Activated naive CD4-positive, alpha-beta T cell treated with Interleukin-2 at 50 U/mL for 16 hours (primary cell): ENCODE measurements at places on chromosomes 3 and 15.

GRCh38 chr15:35669432-35670045 lies 123.6 kb upstream of the DPH6 start:
- no peak for DNase-seq

GRCh38 chr15:74383695-74384565 lies 16.5 kb upstream of the CYP11A1 start:
- peak; percentile 62 for DNase-seq

GRCh38 chr3:130826516-130827182 lies 67.2 kb upstream of the ATP2C1 start:
- DNase-seq = no peak

- DNase-seq = no peak
Observed at GRCh38 chr3:190305406-190305805, 16.8 kb downstream of the CLDN1 start.

- DNase-seq = no peak
Observed at GRCh38 chr3:23806534-23807423, 1.0 kb downstream of the UBE2E1 start.

GRCh38 chr3:15055019-15055557 lies 10.0 kb downstream of the MRPS25 start:
- peak; percentile 79 for DNase-seq

DNA sequence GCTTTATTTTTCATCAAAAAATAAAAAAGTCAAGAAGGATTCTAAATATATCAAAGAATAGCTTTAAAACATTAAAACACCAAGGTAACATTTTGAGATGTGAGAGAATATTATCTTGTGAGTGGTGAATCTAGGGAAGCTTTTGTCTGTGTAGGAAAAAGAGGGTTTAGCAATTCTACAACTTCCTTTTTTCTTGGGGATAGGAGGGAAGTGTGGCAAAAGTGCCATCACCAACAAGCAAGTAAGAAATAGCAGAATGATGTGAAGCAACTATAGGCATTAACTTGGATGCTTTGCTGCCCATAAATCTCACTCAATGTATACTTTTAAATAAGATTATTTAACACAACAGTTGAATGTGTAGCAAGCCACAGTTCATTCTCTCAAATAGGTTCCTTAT lies 57.8 kb upstream of the SUCLG2 start:
- DNase-seq = no peak

DNA sequence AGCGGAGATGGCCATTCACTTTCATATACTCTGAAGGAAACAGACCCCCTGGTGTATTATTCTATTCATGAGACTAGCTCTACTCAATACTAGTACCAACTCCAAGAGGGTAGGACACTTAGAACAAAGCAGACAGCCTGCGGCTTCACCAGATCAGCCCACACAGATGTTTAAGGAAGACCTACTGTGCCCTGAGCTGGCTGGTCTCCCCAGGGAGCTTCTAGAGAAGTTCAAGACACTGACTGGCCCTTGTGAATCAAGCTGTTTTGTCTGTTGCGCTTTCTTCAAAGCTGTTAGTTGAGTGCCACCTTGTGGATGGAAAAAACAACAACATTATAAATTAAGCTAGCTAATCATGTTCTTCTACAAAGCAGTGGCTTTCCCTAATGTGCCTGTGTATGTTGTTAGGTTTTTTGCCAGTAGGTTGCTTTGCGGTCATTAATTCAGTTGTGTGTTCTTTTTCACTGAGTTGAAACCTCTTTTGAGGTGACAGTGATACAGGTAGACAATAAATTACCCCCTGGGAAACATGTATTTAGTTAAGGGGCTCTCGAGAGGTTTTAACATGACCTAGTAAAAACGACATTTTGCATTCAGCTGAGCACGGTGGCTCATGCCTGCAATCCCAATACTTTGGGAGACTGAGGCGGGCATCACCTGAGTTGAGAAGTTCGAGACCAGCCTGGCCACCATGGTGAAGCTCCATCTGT lies 64.2 kb upstream of the MYZAP start:
- DNase-seq = no peak

GRCh38 chr3:155080692-155081091 lies 573 bp downstream of the MME start:
- no peak for DNase-seq

DNA sequence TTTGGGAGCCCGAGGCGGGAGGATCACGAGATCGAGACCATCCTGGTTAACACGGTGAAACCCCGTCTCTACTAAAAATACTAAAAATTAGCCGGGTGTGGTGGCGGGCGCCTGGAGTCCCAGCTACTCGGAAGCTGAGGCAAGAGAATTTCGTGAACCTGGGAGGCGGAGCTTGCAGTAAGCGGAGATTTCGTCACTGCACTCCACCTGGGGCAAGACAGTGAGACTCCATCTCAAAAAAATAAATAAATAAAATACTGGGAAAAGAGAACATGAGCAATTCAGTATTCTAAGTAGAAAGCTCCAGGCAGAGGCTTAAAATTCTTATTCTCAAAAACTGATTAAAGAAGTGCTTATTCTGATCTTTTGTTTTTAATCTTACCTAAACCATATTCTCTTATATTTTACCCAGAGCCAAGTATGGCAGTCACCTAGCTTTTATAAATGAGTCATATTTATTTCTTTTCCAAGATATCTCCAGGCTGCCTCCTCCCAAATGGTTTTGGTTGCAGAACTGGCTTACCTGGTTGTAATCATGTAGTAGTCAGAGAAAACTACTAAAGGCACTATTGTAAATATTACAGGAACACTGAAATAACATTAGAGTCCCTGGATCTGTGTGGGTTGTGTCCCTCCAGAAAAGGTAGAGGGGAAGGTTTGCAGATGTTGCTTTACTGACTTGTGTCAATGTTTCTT lies 45.8 kb upstream of the DYNC1LI1 start:
- DNase-seq = no peak

DNA sequence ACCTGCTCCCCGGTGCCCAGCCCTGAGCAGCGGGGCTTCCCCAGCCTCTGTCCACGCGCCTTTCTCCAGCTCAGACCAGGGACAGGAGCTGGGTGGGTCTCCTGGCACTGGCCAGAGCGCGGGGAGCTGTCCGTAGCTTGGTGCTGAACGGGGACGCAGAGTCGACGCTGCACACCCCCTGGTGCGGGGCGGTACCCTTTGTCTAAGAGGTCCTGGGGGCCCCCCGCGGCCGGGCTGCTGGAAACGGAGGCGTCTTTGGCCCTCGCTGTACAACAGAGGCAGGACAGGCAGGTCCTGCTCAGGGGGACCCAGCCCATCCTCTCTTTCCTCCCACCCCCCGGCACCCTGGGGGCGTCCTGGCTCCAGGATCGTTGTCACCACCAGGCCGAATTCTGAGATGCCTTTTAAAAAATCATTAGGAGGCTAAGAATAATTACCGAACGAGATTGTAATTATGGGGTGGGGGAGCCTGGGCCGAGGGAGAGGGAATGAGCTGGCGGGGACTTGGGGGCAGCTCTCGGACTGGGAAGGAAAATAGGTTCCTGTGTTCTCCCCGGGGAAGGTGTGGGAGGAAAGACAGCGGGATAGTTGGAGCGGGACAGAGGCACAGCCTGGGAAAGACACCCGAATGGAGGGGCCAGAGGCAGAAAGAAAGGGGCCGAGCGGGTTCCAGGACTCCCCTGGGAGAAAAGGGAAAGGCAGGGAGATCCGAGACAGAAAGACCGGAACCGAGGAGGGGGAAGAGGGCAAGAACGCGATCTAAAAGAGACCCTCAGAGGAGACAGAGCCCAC lies 4.1 kb upstream of the SKOR1 start:
- DNase-seq = no peak

DNA sequence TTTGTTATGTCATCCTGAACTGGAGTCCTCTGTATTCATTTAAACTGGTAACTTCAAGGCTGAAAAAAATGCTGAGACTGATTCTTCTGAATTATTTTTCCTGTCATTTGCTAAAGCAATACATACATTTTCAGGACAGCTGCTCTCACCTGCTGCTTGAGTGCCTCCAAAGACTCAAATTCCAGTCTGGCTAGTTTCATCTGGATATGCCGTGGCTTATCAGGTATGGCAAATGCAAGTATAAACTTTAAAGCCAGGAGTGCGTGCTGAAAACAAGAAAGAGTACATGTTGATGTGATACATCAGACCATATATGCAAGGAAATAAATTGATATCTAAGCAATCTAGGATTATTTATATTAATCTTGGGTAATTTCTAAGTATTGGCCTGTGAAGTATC lies 146.1 kb downstream of the SNRK start:
- no peak for DNase-seq

- DNase-seq = no peak
Observed at GRCh38 chr15:72784456-72784876, 908 bp upstream of the ADPGK start.

DNA sequence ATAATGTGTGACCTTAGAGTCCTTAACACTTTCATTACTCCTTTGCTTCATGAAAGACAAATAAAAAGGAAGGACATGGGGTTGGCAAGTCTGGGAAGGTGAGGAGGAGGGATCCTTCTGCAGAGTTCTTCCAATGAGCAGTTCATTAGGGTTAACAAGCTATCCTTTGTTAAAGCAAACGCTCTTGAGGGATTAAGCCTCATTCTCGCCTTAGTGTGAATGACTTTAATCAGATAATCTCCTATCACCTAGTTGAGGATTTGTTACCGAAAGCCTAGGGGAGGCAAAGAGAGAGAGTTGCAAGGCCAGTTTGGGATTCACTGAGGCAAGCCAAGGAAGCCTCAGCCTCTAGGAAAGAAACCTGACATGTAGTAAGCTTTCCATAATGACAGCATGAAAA lies 7.4 kb upstream of the MBNL1 start:
- DNase-seq = no peak

GRCh38 chr3:192902549-192902948 lies 15.1 kb downstream of the MB21D2 start:
- no peak for DNase-seq

DNA sequence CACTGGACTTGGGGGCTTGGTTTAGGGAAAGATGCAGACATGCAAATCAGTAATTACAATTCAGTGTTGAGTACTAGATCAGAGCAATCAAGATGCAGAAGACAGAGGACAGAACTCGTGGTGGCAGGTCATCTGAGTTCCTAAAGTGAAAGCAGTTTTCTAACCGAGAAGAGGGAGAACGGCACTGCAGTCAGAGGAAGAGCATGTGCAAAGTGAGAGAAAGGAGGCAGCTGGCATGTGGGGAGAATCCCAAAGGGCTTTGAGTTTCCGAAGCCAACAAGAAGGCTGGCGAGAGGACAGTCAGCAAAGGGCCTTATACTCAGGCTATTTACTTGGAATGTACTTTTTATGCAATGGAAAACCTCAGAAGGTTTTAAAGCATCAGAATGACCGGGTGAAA lies 87.0 kb downstream of the ANP32A start:
- no peak for DNase-seq

GRCh38 chr3:117669774-117670173 lies 960.2 kb downstream of the TUSC7 start:
- DNase-seq = no peak

GRCh38 chr3:4162096-4162495 lies 141.1 kb upstream of the SETMAR start:
- no peak for DNase-seq

- DNase-seq = no peak
Observed at GRCh38 chr15:93900476-93901400, 330.6 kb upstream of the MCTP2 start.

- DNase-seq = no peak
Observed at GRCh38 chr3:37224879-37225278, 50.5 kb upstream of the LRRFIP2 start.

DNA sequence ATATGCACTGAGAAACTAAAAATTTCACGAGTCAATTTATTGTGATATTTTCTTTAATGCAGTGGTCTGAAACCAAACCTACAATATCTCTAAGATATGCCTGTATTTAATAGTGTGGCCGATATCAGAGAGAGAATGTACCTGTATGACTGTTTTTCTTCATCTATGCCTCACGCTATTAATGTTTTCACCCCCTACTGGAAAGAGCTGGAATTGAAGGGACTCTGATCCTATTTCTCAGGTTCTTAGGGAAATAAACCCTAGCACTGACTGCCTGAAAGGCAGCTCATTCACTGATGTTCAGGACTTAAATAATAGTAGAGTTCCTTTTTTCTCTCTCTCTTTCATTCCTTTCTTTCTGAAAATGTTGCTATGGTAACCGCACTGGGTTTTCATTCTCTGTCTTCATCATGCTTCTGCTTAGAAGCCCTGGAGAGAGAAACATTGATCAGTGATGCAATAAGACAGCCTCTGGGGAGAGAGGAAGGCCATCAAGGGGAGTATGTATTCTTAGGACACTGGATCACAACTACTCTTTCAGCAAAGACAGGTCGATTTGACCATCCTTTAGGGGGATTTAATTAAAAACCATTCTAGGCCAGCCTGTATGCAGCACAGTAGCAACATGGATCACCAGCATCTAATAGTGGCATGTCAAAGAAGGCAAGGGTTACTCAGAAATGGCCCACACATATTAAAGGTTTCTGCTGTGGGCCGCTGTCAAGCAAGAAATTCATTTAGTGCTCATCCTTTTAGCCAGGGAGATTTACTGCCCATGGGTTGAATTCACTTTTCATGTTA lies 1135.7 kb downstream of the IGSF11 start:
- DNase-seq = no peak

DNA sequence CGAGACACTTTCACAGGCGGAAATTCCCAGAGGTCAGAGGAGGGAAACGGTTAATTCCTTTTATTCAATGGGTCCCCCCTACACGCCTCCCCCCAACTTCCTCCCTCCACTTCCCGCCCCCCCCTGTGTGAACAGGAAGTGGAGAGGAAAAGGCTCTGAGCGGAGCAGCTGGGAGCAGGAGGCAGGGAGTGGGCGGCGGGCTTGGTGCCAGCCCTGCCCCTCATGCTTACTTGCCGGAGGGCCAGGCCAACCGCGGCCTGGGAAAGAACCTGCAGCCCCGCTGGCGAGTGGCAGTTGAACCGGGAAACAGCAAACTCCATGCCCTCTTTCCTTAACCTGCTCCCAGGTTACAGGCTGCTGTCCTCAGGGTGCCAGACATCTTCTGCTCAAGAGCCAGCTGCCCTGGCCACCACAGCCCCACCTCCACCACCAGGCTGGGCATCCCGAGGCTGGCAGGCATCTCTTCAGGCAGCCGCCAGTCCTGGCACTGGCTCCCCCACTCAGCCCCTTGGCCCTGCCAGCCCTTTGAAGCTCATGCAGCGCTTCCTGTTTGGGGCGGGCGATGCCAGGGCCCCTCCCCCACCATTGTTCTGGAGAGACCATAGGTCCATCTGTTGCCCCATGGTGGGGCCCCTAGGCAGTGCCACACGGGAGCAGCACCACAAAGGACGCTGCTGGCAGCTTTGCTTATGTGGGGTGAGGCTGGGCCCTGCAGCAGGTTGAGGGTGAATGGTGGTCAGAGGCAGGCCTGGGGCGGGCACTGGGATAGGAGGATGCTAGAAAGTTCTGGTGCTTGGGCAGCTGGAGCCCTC lies 12.9 kb downstream of the VPS18 start:
- DNase-seq = peak; percentile 53

DNA sequence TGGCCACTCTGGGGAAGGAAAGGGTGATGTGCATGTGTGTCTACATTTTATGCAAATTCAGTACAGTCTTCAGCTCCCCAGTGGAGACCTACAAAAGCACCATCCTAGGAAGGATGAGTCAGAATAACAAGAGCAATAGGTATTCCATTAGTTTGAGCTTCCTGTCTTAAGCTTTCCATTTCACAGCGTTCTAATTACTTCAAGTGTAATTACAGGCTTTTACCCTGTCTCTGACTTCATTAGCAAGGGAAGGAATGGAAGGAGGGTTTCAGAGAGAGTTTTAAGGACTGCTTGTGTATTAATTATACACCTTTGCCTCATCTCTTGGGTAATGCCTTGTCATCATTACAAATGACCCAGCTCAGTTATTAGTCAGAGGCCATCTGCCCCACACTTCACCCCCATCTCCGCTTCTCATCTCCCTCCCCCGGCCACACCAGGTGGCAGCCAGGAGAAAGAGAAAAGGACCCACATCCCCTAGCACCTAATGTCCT lies 202.8 kb upstream of the MRPL3 start:
- DNase-seq = no peak
